ENCODE measurements at places on chromosomes 7 and 10.

DNA sequence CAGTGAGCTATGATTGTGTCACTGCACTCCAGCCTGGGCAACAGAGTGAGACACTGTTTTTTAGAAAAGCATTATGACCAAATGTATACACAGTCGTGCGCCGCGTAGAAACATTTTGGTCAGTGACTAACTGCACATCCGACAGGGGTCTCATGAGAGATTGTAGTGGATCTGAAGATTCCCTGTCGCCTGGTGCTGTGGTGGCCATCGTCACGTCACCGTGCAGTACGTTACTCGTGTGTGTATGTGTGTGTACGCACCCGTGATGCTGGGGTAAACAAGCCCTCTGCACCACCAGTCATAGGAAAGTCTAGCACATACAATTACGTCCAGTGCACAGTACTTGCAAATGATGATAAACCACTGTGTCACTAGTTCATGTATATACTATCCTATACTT lies 109.4 kb downstream of the ELFN1 start:
- DNase-seq, result no peak

DNA sequence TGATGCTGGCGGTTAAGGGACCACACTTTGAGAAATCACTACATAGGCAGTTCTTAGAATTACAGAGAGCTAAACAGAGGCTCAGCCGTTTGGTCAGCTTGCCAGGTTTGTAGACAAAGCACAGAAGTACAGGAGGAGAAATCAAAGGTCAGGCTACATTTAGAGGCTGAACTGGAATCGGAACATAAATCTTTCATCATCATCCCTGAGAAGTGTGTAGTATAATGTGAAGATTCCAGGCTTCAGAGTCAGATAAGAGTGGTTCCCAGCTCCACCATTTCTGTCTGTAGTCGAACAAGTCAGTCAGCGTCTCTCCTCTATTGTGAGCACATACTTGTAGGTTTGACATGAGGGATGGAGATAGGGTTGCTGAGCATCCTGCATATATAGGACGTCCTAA lies 18.9 kb downstream of the CDK1 start:
- no peak for DNase-seq

- DNase-seq, result no peak
Observed at GRCh38 chr7:29569648-29570047, 6.0 kb downstream of the PRR15 start.

- no peak for DNase-seq
Observed at GRCh38 chr7:130421684-130422083, 19.1 kb downstream of the CEP41 start.

DNA sequence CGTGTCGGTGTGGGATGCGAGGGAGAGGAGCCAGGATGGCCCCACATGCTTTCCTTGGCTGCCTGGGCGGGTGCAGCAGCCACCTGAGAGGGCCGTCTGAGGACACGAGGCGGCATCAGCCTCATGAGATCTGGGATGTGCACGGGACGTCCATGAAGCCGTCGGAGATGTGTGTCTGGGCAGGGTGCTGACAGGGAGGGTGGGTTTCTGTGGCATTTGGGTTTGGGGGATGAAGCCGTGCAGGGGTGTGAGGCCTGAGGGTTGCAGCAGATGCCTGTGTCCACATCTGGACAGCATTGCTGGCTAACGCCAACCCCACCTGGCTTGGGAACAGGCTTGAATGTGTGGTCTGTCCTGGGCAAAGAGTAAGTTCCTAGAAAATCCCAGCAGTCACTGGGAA lies 179.5 kb downstream of the DNAJB6 start:
- DNase-seq, result no peak

GRCh38 chr10:124903111-124903510 lies 38.8 kb upstream of the ZRANB1 start:
- no peak for DNase-seq

- DNase-seq, result no peak
Observed at GRCh38 chr10:131726967-131727366, 173.8 kb upstream of the PPP2R2D start.

GRCh38 chr7:133836666-133837065 lies 290.5 kb upstream of the LRGUK start:
- DNase-seq, result no peak

DNA sequence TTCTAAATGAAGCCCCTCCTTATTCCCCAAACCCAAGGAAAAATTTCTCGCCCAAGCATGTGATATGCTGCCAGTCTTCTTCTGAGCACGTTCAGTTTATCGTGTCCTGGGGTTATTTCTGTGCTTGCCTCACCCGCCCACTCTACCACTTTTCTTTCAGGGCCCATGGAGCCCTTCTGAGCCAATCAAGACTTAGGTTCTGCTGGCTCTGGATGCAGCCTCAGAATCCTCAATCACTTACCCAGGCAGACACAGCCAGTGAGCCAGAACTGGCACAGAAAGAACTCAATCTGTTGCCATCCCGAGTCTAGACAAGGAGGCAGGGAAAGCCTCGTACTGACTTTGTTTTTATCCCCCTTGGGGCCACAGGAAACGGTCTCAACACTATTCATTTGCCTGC lies 34.2 kb upstream of the C10orf90 start:
- DNase-seq, result no peak

Data from stimulated activated CD4-positive, alpha-beta T cell treated with anti-CD3 and anti-CD28 coated beads, TNF-alpha, amount 100 ng/mL, for 4 hours (primary cell).